ENCODE measurements at places on chromosomes 4 and X. TPM values are rescaled to one million over a fixed set of nuclear protein-coding genes. Genes with fewer than 3 reads are reported as not detected.

CFAP47 gene
- not detected for polyA plus RNA-seq

PJA1 gene
- polyA plus RNA-seq, result 17.9 TPM

TBC1D14 gene
- polyA plus RNA-seq, result 32.0 TPM

S100P gene
- polyA plus RNA-seq, result 0.46 TPM

LDB2 gene
- 23.5 TPM for polyA plus RNA-seq

ASB11 gene
- 21.0 TPM for polyA plus RNA-seq

BGN gene
- polyA plus RNA-seq, result 86.3 TPM

IQCM gene
- not detected for polyA plus RNA-seq

HTN3 gene
- polyA plus RNA-seq, result not detected

SPACA5 gene
- not detected for polyA plus RNA-seq

PDE6B gene
- polyA plus RNA-seq, result 0.61 TPM

SH3TC1 gene
- 8.1 TPM for polyA plus RNA-seq

CENPVL2 gene
- not detected for polyA plus RNA-seq

CENPVL3 gene
- not detected for polyA plus RNA-seq

GRCh38 chr4:57159866-57160265, 49.7 kb upstream of the IGFBP7 start:
- H3K27me3 ChIP-seq, result no peaks in the 10 kb centered on the region
- H3K27ac ChIP-seq, result no peak overlapping the region
- H3K4me1 ChIP-seq, result no peaks in the 10 kb centered on the region
- no peaks in the 10 kb centered on the region for H3K36me3 ChIP-seq
- H3K4me3 ChIP-seq, result no peak overlapping the region

GRCh38 chrX:106903856-106904528, 851 bp upstream of the RIPPLY1 start:
- no peak for DNase-seq
- no peaks in the 10 kb centered on the region for H3K4me1 ChIP-seq
- no peak overlapping the region for H3K4me3 ChIP-seq
- H3K27ac ChIP-seq, result no peak overlapping the region
- peaks cover 4% of the 10 kb centered on the region for H3K27me3 ChIP-seq
- no peaks in the 10 kb centered on the region for H3K36me3 ChIP-seq

DNA sequence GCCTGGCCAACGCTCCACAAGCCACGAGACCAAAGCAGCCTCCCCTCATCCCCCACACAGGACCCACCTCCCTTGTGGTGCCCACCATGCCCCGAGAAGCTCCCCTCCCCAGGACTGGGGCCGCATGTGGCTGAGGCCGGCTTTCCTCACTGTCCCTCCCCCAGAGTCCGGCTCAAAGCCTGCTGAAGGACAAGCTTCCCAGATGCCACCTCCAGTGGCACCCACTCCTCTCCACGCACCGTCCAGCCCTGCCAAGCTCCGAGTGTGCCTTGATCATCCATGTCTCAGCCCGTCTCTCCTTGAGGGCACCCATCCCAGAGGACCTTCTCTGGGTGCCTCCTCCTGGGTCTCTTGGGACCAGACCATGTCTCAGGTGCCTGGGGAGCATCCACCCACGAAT, 58.8 kb upstream of the MXD4 start:
- no peak overlapping the region for H3K4me3 ChIP-seq
- no peaks in the 10 kb centered on the region for H3K36me3 ChIP-seq
- no peak overlapping the region for H3K27ac ChIP-seq
- no peaks in the 10 kb centered on the region for H3K4me1 ChIP-seq
- no peak for DNase-seq

- DNase-seq, result no peak
- no peak overlapping the region for H3K27ac ChIP-seq
- H3K36me3 ChIP-seq, result no peaks in the 10 kb centered on the region
- H3K27me3 ChIP-seq, result no peaks in the 10 kb centered on the region
- H3K4me3 ChIP-seq, result no peak overlapping the region
These were observed 126.6 kb downstream of the PPP4R3C start for GRCh38 chrX:27336466-27337091.

GRCh38 chr4:8771666-8772065, 100.0 kb downstream of the HMX1 start:
- H3K27ac ChIP-seq, result no peak overlapping the region
- no peak overlapping the region for H3K4me3 ChIP-seq
- no peaks in the 10 kb centered on the region for H3K36me3 ChIP-seq
- H3K27me3 ChIP-seq, result peaks cover 10% of the 10 kb centered on the region

- DNase-seq, result no peak
- H3K4me3 ChIP-seq, result no peak overlapping the region
- H3K27ac ChIP-seq, result no peak overlapping the region
- peaks cover 18% of the 10 kb centered on the region for H3K36me3 ChIP-seq
- no peaks in the 10 kb centered on the region for H3K4me1 ChIP-seq
These were observed 41.6 kb downstream of the TMA16 start for GRCh38 chr4:163536091-163536490.

- H3K27me3 ChIP-seq, result no peaks in the 10 kb centered on the region
- DNase-seq, result no peak
- no peak overlapping the region for H3K4me3 ChIP-seq
- no peak overlapping the region for H3K27ac ChIP-seq
- H3K4me1 ChIP-seq, result no peaks in the 10 kb centered on the region
These were observed 7.1 kb downstream of the SMIM9 start for GRCh38 chrX:154827194-154828015.

DNA sequence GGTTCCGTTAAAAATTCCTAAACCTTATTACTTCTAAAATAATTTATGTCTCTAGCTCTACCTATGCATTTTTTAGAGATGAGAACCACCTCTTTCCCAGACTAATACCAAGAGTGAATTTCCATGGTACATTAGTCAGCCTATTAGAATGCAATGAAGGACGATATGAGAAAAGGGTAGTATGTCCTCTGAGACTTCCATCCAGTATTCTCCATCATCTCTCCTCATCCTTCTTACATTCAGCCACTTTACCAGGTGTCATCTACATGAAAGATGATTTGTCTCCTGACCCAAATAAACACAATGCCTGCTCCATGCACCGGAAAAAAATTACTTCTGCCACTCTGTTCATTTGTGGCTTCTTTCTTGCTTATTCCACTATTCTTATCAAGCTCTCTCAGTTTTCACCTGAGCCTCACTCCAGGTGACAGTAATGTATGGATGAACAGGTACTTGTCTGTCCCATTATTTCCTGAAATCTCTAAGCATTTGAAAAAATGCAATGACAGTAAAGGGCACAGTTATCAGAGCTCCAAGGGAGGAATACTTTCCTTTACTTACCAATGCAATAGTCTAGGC, 97.9 kb downstream of the MAB21L2 start:
- no peak overlapping the region for H3K4me3 ChIP-seq
- no peaks in the 10 kb centered on the region for H3K27me3 ChIP-seq
- no peak overlapping the region for H3K27ac ChIP-seq
- H3K36me3 ChIP-seq, result no peaks in the 10 kb centered on the region
- H3K4me1 ChIP-seq, result no peaks in the 10 kb centered on the region

GRCh38 chrX:145840531-145840930, 22.9 kb downstream of the SLITRK2 start:
- H3K4me3 ChIP-seq, result no peak overlapping the region
- no peaks in the 10 kb centered on the region for H3K27me3 ChIP-seq
- H3K36me3 ChIP-seq, result no peaks in the 10 kb centered on the region
- DNase-seq, result no peak
- no peak overlapping the region for H3K27ac ChIP-seq

DNA sequence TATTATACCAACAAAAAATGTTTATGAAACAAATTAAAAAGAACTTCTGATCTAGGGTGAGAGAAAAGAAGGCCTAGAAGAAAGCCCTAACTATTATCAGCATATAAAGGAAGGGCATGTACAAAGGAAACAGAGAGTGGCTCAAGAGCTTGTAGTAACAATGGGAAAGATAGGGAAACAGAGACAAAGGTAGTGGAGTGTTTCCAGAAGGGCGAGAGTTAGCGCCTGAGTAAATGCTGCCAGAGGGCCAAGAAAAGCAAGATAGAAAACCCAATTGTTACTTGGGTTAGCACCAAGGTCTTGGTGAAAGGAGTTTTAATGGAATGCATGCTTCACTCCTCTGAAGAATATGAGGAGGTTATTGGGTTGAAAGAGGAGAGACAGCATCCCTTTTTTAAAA, 16.5 kb upstream of the MSL3 start:
- no peaks in the 10 kb centered on the region for H3K27me3 ChIP-seq
- no peaks in the 10 kb centered on the region for H3K4me1 ChIP-seq
- H3K27ac ChIP-seq, result no peak overlapping the region
- no peaks in the 10 kb centered on the region for H3K36me3 ChIP-seq

- H3K4me1 ChIP-seq, result no peaks in the 10 kb centered on the region
- DNase-seq, result no peak
- no peaks in the 10 kb centered on the region for H3K27me3 ChIP-seq
- H3K27ac ChIP-seq, result no peak overlapping the region
- H3K4me3 ChIP-seq, result no peak overlapping the region
These were observed 161.8 kb upstream of the PCDH18 start for GRCh38 chr4:137694138-137694537.

DNA sequence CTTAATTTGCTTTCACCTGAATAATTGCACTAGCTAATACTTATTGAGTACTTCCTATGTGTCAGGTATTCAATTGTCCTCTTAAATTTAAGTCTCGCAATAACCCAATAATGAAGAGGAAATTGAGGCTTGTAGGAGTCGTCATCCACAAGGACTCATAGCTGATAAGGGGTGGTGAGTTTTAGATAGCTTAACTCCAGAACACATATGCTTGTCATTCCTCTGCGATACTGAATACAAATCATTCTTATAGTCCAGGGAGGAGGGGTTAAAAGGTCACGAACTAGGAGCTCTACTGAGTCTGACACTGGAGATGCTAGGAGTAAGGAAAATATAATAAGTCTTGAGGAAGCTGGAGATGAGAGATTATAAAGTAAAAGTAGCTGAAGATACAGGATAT, 1.4 kb upstream of the PACRGL start:
- no peak overlapping the region for H3K27ac ChIP-seq
- no peaks in the 10 kb centered on the region for H3K36me3 ChIP-seq
- no peak overlapping the region for H3K4me3 ChIP-seq
- no peaks in the 10 kb centered on the region for H3K27me3 ChIP-seq

- no peaks in the 10 kb centered on the region for H3K27me3 ChIP-seq
- DNase-seq, result no peak
- no peaks in the 10 kb centered on the region for H3K4me1 ChIP-seq
- H3K36me3 ChIP-seq, result no peaks in the 10 kb centered on the region
- H3K4me3 ChIP-seq, result no peak overlapping the region
These were observed 917.1 kb downstream of the RAPGEF2 start for GRCh38 chr4:160019936-160020335.

GRCh38 chr4:185002784-185003183, 15.5 kb upstream of the HELT start:
- H3K4me1 ChIP-seq, result no peaks in the 10 kb centered on the region
- H3K27ac ChIP-seq, result no peak overlapping the region
- H3K4me3 ChIP-seq, result no peak overlapping the region
- DNase-seq, result no peak
- no peaks in the 10 kb centered on the region for H3K36me3 ChIP-seq

- H3K27ac ChIP-seq, result no peak overlapping the region
- H3K4me1 ChIP-seq, result no peaks in the 10 kb centered on the region
These were observed 92.5 kb downstream of the FNIP2 start for GRCh38 chr4:158861281-158861680.

DNA sequence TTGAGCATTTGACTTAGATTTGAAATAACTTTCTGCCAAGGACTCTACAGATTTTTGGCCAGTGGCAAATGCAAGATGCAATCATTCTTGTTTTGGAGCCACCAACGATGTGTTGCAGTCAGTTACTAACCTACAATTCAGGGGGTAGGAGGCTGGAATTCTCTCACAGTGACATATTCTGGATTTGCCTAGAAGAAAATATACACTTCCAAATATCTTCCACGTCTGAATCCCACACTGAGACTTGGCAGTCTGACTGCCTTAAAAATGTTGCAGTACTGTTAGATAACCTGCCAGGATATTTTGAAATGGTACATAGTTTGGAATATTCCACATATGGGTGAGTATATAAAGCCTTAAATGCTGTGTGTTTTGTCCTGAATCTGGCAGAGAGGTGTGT, 27.6 kb upstream of the AGTR2 start:
- H3K4me3 ChIP-seq, result no peak overlapping the region
- no peak overlapping the region for H3K27ac ChIP-seq
- no peaks in the 10 kb centered on the region for H3K4me1 ChIP-seq

GRCh38 chr4:185904381-185904780, 92.4 kb upstream of the SORBS2 start:
- no peaks in the 10 kb centered on the region for H3K4me1 ChIP-seq
- DNase-seq, result no peak
- H3K36me3 ChIP-seq, result no peaks in the 10 kb centered on the region
- H3K27ac ChIP-seq, result no peak overlapping the region
- H3K4me3 ChIP-seq, result no peak overlapping the region
- H3K27me3 ChIP-seq, result no peaks in the 10 kb centered on the region

GRCh38 chrX:9650091-9650490, 115.6 kb downstream of the GPR143 start:
- H3K36me3 ChIP-seq, result no peaks in the 10 kb centered on the region
- no peak overlapping the region for H3K4me3 ChIP-seq
- H3K27me3 ChIP-seq, result no peaks in the 10 kb centered on the region
- no peak overlapping the region for H3K27ac ChIP-seq
- H3K4me1 ChIP-seq, result peaks cover 28% of the 10 kb centered on the region

- H3K4me3 ChIP-seq, result no peak overlapping the region
- H3K27ac ChIP-seq, result no peak overlapping the region
- DNase-seq, result no peak
- H3K36me3 ChIP-seq, result no peaks in the 10 kb centered on the region
- H3K27me3 ChIP-seq, result no peaks in the 10 kb centered on the region
These were observed 7.2 kb upstream of the LNX1 start for GRCh38 chr4:53598483-53598882.

DNA sequence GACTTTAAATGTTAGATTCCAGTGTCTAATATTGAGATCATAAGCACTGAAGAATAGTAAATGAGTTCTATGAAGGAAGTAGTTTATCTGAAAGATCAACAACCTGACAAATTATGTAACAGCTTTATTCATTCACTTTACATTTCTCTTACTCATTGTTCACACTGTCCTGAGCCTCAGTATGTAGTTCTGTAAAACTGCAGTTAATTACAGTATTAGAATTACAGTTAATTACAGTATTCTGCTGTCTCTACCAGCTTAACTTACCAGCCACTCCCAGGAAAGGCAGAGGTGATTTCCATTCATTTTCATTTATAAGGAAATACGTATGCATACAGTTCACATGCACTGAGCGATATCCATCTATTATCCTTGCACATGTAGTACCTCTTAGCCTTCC, 32.7 kb downstream of the NFKB1 start:
- no peak overlapping the region for H3K4me3 ChIP-seq
- no peaks in the 10 kb centered on the region for H3K27me3 ChIP-seq
- H3K36me3 ChIP-seq, result peaks cover 7% of the 10 kb centered on the region
- no peak for DNase-seq

DNA sequence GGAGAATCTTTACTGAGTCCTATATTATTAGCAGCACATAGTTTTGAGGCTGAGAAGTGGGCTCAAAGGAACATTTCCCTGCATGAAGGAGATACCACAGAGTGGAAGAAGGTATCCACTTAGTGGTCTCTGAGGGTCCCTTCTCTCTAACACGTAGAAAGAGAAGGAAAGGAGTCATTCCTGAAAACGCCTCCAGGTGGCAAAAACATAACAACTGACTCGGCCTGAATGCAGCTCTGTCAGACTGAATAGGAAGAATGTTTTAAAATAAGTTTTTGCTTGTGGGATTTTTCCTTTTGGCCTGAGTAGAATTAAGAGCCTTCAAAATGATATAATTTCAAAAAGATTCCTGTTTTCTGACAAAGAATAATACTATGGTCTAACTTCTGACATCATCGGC, 23.3 kb downstream of the RPGR start:
- no peaks in the 10 kb centered on the region for H3K27me3 ChIP-seq
- no peaks in the 10 kb centered on the region for H3K36me3 ChIP-seq
- no peak overlapping the region for H3K27ac ChIP-seq
- H3K4me1 ChIP-seq, result no peaks in the 10 kb centered on the region
- no peak for DNase-seq
- no peak overlapping the region for H3K4me3 ChIP-seq
